Stimulated activated effector memory CD8-positive, alpha-beta T cell treated with anti-CD3 and anti-CD28 coated beads, Interleukin-12 subunit alpha, Interleukin-12 subunit beta, amount 100 ng/mL, for 72 hours (primary cell): ENCODE measurements at places on chromosomes 2 and 18.
A peak's percentile ranks its signal among the peaks of the same experiment; 100 is the strongest.

DNA sequence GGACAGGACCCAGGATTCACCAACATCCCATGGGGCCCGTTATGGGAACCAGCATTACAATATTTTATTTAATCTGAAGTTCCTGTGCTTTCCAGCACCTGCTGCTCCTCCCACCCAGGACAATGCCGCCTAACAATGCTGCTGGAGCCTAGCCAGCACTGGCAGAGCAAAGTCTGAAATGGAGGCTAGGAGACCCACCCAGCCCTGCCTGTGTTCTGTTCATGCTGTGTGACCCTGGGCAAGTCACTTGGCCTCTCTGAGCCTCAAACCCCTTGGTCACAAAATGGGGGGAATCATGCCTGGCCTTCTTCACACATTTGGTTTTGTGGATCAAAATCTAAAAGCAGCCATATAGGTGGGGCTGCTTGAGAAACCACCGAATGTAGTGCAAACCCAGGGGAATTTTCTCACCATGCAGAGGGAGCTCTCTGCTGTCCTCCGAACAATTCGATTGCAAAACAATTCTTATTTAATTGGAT is 38.5 kb upstream of the ODC1 start:
- no peak for DNase-seq

- peak; percentile 84 for DNase-seq
Observed at GRCh38 chr2:196176142-196176738, 4.9 kb upstream of the STK17B start.

- DNase-seq, result no peak
Observed at GRCh38 chr18:905948-906415, 1.3 kb downstream of the ADCYAP1 start.

GRCh38 chr18:79963658-79964329 is 649 bp upstream of the HSBP1L1 start:
- DNase-seq, result no peak

- no peak for DNase-seq
Observed at GRCh38 chr2:33607905-33608304, 8.8 kb upstream of the FAM98A start.

DNA sequence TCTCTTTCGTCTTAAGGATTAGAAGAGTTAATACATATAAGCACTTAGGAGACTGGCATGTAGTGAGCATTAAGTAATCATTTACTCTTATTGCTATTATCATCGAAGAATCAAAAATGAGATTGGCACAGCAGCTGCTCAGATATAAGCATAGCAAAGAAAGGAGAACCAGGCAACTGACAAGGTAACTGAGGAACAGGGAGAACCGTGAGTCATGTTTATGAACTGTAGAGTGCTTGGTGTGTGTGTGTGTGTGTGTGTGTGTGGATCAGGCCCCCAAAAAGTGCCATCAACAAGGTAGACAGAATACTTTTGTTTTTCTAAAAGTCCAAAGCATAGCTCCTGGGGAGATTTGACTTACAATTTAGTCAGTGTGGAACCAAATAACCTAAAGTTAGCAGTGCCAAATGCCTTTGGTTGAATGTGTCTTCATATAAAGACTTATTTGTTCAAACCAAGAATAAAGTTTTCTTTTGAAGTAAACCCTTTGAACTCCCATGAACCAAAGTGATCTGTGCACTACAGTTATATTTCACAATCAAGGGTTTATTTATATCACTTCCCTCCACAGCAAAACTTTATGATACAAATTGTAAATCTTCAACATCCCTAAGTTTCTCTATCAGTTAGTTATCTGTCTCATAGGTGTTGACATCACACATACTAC is 660.6 kb downstream of the NYAP2 start:
- no peak for DNase-seq

DNA sequence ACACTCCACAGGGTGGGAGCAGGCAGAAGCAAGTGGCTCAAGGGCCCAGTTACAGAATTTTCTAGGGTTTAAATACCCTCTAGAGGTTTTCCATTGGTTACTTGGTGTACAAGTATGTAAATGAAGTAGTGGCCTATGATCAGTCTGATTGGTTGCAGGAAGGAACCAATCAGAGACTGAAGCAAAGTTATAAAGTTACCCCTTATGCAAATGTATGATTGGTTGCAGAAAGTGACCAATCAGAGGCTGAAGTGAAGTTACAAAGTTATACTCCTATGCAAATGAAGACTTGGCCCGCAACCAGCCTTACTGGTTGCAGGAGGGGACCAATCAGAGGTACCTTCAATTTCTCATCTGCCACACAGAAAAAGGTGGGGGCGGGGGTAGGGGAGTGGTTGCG is 154.6 kb downstream of the INO80D start:
- DNase-seq, result no peak

GRCh38 chr2:172834881-172835280 is 99.2 kb downstream of the RAPGEF4 start:
- DNase-seq, result no peak

- no peak for DNase-seq
Observed at GRCh38 chr18:49017813-49018553, 67.2 kb upstream of the SMAD7 start.
